ENCODE measurements at places on chromosomes 4 and X.

GRCh38 chr4:189001283-189001970, 862.2 kb downstream of the TRIML1 start:
- no peak for DNase-seq

DNA sequence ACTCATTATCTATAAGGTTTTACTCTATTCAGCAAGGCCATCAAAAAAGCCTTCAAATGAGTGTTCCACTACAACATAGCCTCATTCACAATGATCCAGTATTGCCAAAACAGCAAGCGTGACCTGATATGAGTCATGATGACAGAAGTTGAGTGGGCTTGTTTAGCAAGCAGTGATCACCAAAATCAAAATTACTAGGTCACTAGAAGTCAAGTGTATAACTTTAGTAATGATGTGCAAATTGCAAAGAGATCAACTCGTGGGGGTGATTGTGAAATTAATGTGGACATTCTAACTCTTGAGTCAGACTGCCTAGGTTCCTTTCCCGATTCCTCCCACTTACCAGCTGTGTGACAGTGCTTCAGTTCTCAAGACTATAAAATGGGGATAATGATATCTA, 124.5 kb downstream of the CHM start:
- DNase-seq = peak; percentile 24

GRCh38 chrX:85114776-85115175, 111.1 kb downstream of the APOOL start:
- DNase-seq = no peak

DNA sequence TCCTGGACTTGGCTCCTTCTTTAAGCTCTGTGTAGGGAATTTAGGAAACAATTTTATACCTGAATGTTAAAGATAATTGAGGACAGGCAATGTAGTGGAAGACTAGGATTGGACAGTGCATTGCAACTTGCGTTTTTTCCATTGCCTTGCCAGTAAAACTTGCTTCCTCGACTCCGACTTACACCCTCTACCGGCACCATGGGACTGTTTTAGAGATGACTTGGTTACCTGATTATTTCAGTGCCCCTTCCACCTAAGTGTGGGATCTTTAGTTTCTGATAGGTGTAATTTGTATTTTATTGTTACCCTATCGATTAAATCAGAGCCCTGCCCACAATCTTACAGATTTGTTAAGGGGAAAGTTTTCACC, 1.2 kb downstream of the PRPS1 start:
- no peak for DNase-seq

DNA sequence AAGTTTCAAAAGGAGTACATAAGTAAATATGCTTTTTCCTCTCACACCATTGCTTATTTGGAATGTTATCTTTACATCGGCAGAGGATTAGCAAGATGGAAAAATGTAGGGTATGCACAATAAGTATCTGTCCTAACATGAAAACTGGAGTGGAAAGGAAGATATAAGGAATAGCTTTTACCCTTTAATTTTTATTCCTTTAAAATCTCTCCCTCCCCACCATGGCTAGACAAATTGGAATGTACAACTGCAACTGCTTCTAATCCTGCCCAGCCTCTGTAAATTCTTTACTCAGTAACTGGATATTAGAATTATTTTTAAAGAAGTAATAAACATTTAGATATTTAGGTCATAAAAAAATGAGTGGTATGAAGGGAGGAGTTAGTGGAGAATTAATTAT, 171.5 kb downstream of the PCDH18 start:
- DNase-seq = no peak

DNA sequence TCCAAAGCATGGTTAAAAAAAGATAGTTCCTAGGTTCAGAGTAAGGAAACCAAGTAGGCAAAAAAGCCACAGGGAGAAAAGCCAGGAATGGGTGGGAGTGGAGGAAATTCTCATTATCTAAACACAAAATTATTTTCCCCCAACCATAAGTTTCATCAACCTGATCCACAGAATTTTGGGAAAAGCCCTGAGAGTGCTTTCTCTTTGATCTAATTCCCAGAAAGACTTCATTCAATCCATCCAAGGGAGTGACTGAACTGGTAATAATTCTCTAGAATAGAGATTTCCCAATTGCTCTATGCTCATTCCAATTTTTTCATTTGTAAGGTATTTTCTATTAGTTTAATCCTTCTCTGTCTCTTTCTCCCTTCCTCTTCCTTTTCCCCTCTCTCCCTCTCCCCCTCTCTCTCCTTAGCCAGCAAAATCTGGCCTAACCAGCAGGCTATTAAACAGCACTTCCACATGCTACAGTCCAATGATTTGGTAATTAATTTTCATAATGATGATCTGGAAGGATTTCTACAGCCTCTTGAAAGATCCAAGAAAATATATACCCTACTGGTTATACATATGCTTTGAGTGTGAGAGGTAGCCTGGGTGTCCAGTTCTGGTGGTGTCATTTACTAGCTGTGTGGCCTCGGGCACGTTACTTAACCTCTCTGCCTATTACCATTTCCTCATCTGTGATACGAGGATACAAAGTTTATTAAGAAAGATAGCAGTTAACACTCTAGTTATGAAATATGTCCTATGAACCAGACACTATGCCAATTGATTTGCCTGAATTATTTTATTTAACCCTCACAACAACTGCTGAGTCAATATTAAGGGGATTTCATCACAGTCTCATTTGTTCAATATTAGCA, 251.5 kb upstream of the RASGEF1B start:
- no peak for DNase-seq

DNA sequence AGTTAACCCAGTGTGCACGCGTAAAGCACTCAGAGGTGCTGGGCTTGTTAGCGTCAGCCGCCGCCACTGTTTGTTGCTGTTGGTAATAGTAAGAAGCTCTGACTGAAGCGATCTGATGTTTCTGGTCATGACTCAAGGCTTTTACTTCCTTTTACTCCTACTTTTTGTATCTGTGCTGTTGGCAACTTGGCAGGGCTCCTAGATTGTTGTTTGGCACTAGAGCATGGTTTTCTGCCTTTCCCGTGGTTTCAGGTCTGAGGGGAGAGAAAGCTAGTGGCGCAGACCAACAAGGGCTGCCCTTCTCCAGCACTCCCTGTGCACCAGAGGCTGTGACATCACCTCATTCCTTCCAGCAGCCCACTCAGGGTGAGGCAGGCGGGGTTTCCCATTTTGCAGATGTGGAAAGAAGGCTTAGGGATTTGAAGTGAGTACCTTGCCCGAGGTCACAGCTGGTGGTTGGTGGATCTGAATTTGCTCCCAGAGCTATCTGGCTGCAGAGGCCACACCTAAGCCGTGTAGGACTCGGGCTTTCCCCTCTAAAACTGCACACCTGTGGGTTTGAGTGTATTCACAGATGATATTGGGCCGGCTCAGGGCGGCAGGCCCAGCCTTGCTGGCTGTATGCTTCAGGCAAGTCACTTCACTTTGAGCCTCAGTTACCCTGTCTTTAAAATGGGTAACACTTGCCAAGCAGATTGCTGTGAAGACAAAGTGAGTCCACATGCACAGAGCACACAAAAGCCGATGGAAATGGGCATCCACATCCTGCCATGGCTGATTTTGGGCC, 51.2 kb upstream of the TADA2B start:
- peak; percentile 78 for DNase-seq

DNA sequence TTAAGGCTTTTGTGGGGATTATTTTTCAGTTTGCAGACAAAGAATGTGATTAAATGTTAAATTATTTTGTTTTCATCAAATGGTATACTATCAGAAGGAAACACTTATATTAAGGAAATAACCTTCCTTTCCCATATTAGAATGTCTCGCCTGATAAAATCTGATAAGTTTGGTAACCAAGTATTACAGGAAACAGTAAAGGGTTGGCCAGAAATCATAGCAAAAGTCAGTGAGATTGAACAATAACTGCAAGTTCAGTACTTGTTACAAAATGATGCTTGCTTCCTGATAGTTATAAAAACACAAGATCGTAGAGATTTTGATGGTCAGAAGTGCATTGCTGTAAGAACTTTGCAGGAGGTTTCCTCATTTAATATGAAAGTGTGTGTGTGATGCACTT, 40.5 kb downstream of the FABP2 start:
- DNase-seq = no peak

DNA sequence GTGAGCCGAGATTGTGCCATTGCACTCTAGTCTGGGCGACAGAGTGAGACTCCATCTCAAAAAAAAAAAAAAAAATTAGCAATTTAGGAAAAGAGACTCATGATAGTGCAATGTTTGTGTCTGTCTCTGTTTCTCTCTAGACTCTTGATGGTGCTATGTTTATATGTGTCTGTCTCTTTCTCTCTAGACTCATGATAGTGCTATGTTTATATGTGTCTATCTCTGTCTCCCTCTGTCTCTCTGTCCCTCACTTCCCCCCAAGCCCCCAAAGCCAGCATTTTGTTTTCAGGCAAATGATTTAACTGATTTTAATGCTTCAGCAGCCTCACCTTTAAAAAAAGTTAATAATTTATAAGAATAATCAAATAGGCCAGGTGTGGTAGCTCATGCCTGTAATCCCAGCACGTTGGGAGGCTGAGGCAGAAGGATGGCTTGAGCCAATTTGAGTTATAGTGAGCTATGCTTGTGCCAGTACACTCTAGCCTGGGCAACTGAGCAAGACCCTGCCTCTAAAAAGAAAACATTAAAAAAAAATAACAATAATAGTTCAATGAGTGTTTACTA, 6.9 kb downstream of the MOB1B start:
- no peak for DNase-seq

- no peak for DNase-seq
Observed at GRCh38 chrX:20693078-20693477, 426.4 kb upstream of the RPS6KA3 start.

DNA sequence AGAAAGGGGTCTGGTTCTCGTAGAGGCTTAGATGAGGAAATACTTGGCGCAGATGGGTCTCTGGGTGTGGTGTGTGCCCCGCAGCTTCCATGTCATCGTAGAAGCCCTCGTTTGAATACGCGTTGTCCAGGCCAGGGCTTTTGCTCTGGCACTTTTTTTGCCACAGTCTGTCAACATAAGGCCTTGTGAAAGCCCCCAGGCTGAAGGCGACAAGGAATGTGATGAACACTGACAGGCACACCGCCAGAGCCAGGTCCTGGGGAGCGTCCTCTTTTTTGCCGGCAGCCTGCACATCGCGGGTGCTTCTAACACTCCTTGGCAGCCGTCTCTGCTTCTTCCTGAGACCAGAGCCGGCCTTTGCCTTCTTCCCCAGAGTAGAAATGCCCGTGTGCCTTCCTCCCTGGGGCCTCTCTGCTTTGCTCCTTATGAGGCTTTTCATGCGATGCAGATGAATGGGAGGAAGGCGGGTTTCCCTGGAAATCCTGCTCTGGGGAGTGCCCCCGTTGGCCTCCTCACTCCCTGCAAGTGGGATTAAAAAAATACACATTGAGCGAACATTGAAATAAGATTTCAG, 24.4 kb downstream of the LRRC66 start:
- DNase-seq = no peak

GRCh38 chrX:55767100-55767499, 49.6 kb downstream of the RRAGB start:
- no peak for DNase-seq

DNA sequence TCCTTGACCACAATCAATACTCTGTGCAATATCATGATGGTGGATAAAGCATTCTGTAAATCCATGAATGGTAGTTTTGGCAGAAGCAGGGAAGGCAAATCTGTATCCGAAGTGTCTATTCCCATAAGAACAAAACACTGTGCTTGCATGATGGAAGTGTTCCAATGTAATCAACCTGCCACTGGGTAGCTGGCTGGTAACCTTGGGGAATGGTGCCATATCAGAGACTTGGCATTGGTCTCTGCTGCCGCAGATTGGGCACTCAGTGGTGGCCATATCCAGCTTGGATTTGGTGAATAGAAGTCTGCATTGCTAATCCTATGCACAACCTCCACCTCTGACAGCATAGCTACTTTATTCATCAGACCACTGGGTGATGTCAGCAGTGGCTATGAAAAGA, 114.3 kb upstream of the EMCN start:
- DNase-seq = no peak

GRCh38 chr4:138565576-138565975, 323.4 kb upstream of the SLC7A11 start:
- DNase-seq = no peak

DNA sequence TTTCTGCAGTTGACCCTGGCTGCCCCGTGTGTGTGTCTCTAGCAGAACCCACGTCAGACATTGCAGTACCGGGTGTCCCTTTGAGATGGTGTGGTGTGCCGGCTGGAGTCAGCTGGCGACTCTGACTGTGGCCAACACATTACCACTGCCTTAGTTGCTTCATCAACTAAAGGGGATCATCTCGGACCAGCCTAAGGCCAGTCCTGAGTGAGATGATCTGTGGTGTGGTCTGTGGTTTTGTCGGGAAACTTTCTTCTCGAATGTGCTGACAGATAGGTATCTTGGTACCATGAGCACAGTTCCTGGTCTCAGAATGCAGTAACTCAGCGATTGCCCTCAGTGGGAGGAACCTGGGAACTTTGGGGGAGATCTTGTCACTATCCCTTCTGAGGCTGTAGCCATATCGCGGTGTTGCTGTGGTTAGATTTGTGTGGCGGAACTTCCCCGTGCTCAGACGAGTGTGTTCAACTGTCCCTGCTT, 15.8 kb downstream of the TBC1D14 start:
- DNase-seq = no peak

- no peak for DNase-seq
Observed at GRCh38 chr4:154492288-154492687, 689 bp upstream of the DCHS2 start.

GRCh38 chr4:65592089-65592488, 78.2 kb downstream of the EPHA5 start:
- DNase-seq = no peak

GRCh38 chr4:89134775-89135319, 23.5 kb downstream of the TIGD2 start:
- DNase-seq = no peak

GRCh38 chrX:11449613-11450012, 156.4 kb downstream of the AMELX start:
- DNase-seq = no peak

DNA sequence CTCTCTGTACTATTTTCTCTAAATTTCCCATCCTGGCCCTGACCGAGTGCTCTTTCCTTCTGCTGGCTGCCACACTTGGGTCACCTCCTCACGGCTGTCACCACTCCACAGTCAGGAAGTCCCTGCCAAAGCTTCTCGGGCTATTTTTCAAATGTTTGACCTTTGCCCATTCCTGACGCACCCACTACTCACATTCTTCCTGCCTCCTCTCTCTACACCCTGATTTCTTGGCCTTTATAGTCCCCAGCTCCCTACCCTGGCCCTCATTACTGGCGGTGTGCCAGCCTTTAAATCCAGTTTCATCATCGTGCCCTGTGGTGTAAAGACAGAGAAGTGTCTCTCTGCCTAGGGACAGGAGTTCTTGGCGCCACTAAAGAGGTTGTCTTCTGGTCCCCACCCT, 46.4 kb upstream of the GATB start:
- DNase-seq = no peak

Measured in AG04450 (cell line).